CD4-positive, alpha-beta memory T cell (primary cell): ENCODE measurements at places on chromosomes 16 and 17. TPM values are rescaled to one million over a fixed set of nuclear protein-coding genes. Genes with fewer than 3 reads are reported as not detected.

GRCh38 chr16:24906199-24906808 lies 60.5 kb downstream of the SLC5A11 start:
- DNase-seq, result no peak

DNA sequence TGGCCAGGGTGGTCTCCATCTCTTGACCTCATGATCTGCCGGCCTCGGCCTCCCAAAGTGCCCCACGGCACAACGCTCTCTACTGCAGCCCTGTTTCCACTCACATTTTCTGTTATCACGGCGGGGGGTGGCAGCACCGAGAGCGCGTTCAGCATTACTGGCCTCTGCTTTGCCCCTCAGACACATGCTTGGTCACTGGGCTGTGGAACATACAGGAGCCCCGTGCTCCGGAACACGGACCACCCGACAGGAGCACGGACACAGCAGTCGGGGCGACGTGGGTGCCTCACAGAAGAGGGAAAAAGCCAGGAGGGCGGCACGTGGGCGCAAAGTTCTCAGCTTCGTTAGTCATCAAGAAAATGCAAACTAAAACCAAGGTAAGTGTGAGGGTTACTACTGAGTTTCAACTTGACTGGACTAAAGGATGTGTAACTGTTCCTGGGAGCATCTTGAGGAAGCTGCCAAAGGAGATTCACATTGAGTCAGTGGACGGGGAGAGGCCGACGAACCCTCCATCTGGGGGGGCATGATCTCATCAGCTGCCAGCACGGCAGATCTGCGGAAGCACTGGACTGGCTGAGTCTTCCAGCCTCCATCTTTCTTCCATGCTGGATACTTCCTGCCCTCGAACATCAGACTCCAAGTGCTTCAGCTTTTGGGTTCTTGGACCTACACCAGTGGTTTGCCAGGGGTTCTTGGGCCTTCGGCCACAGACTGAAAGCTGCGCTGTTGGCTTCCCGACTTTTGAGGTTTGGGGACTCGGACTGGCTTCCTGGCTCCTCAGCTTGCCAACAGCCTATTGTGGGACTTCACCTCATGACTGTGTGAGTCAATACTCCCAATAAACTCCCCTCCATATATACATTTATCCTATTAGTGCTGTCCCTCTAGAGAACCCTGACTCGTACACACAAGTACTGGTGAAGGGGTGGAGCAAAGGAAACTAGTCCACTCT lies 106.8 kb downstream of the ZNF778 start:
- DNase-seq, result no peak

- DNase-seq, result no peak
Observed at GRCh38 chr17:43745541-43745940, 13.1 kb downstream of the SOST start.

- DNase-seq, result peak; percentile 5
Observed at GRCh38 chr16:56013962-56014552, 138.9 kb upstream of the CES5A start.

DNA sequence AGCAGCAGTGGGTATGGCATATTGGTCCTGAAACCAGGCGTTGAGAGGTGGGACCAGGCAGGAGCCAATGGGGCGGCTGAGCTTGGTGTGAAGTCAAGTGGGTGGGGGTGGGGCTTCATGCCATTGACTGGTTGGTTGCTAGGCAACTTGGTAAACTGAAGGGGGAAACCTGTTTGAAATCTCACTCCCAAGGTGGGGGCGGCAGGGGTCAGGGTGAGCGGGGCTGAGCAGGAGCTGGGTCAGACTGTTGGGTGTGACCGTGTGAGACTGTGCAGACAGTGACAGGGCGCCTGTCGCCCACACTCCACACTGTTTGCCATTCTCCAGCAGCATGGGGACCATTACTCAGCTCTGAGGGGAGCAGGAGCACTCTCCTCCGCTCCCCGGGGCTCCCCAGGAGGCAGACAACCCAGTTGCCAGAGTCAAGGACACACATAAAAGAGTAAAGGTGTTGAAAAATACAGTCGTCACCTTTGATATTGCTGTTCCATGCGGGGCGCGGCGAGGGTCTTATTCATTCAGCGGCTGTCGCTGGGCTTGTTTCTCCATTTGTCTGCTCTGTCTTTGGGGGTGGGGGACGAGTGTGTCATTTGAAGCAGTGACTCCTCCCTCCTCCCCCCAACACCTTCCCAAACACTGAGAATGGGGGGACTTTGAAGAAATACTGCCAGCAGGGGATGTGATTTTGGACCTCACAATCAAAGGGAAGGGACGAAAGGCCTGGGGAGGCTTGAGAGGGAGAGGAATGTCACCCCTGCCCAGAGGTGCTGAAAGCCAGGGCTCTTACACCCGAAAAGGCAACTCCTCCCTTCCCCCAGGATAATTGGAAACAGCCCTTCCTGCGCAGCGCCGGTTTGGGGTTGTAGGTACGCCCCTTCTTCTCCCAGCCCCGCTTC lies 1.2 kb upstream of the EFNB3 start:
- no peak for DNase-seq

- DNase-seq, result no peak
Observed at GRCh38 chr16:1354815-1355540, 3.2 kb downstream of the GNPTG start.

- no peak for DNase-seq
Observed at GRCh38 chr17:70871180-70871818, 702.0 kb downstream of the KCNJ2 start.

DNA sequence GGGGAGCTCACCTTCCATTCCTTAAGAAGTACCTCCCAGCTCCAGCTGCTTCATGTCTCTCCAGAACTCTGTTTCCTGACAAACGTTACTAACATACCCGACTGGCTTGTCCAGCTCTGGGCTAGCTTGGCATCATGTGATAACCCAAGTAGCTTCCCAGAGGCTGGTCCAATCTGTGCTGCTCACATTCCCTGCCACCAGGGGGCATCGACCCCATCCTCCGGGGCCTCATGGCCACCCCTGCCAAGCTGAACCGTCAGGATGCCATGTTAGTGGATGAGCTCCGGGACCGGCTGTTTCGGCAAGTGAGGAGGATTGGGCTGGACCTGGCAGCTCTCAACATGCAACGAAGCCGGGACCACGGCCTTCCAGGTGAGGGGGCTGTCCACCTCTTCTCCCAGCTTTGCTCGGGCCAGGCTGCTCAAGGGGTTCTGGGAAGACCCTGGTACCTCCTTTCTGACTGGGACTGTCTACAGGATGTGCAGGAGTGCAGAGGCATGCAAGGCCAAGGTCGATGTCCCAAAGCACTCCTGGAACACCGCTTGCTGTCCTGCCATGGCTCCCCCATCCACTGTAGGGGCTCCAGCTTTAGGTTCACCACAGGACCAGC lies 7.6 kb downstream of the EPX start:
- peak; percentile 44 for DNase-seq

DNA sequence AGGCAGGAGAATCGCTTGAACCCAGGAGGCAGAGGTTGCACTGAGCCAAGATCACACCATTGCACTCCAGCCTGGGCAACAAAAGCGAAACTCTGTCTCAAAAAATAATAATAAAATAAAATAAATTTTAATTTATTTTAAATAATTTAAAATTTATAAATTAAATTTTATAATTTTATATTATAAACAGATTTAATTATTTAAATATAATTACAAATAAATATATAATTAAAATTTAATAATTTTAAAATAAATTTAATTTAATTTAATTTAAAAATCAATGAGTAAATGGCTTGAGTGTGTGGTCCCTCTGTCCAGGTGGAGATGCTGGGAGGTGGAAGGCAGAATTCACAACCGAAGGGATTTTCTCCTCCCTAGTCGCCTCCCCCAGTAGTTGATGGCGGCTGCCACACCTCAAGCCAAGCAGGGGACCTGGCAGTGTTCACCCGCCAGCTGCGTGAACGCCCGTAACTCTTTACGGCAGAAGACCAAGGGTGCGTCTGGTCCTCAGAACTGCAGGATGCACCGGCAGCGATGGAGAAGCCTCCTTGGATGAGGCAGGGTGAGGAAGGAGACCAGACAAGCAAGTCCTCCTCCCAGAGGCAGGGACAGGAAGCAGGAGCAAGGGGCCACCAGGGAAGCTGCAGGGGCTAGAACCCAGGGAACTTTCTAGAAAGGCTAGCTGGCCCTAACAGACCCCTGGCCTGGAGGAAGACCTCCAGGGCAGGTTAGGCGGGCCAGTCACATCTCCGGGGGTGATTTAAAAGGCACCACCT lies 22.9 kb upstream of the KRT17 start:
- no peak for DNase-seq

GRCh38 chr17:50451943-50452629 lies 16.6 kb downstream of the CHAD start:
- no peak for DNase-seq

DNA sequence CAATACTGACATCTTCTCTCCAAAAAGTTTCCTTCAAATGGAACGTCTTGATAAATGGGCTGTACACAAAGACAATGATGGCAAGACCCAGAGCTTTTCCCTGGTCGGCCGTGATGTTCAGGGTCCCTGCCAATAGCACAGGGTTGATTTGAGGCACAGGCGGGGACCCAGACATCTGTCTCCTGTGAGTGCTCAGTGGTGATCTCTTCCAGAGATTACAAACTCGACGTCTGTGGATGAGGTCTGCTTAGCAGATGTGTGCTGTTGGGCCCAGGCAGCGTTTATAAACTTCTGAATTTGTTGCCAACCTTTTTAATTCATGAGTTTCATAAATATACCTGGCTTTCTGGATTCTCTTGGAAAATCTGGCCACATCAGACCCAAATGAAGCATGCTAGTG lies 14.9 kb downstream of the CPPED1 start:
- DNase-seq, result no peak

GRCh38 chr17:49566668-49567071 lies 9.0 kb upstream of the NXPH3 start:
- DNase-seq, result no peak

DNA sequence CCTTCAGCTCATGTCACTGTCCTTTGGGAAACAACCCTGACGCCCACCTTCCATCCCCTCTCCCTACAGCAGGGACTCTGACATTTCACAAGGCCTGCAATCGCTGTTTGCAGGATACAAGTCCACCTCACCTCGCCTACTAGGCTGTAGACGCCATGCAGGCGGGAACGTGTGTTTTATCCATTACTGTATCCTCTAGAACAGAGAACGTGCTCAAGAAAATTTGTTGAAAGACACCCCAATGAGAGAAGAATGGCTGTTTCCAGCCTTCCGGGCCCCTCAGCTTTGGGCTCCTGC lies 1.5 kb upstream of the TTYH2 start:
- peak; percentile 12 for DNase-seq

DNA sequence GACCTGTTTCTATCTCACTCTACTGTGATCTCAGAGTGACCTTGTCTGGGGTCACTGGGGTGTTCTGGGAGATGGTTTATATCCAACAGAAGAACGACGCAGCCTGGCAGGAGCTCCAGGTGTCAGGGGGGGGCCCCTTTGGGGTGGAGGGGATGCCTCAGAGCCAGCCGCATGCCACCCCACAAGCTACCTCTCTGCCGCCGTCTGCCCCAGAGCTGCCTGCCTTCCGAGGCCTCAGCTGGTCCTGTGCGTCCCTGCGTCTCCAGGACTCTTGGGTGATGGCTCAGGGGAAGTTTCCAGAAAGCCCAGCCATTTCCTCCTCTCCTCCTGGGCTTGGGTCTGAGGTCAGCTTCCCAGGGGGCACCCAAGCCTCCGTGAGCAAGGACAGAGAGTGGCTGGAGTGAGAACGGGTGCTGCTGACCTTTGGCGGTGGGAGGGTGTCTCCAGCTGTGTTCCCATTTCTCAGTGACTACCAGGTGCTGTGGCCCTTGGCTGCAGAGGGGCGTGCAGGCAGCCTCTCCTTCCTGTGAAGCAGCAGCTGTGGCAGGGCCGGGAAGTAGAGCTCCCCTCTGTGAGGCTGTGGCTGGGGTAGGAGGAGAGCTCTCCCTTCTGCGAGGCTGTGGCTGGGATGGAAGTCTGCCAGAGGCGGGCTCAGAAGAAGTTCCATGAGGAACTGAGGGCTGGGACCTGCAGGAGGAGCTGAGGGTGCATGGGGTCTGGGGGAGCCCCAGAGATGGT lies 19.8 kb downstream of the JPH3 start:
- no peak for DNase-seq

DNA sequence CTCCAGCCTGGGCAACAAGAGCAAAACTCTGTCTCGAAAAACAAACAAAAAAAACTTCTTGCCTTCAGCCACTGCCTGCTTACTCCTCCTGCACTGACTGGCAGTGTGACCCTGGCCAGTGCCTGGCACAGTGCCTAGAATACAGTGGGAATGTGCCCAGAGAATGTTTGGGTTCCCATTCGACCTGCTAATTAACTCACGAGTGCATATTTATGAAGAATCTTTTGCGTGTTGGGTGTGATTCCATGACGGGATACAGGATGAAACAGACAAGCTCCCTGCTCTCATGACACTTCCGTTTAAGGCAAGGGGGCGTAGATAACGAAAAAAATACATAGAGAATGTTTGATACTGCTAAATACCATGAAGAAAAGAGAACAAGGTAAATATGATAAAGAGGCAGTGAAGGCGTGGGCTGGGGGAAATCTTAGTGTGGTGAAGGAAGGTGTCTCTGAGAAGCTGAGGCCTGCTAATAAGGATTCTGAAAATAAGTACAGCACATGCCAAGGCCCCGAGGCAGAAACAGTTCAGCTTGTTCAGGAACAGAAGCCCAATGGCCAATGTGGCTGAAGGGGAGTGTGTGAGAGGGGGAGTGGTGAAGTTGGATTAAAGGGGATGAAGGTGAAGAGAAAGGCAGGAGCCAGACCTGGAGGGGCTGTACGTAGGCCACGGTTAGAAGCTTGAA lies 4.3 kb downstream of the ABI3 start:
- DNase-seq, result no peak

GRCh38 chr17:59907467-59907866 lies 14.5 kb downstream of the RPS6KB1 start:
- no peak for DNase-seq

GRCh38 chr16:81279392-81279791 lies 35.4 kb upstream of the GAN start:
- DNase-seq, result no peak

DNA sequence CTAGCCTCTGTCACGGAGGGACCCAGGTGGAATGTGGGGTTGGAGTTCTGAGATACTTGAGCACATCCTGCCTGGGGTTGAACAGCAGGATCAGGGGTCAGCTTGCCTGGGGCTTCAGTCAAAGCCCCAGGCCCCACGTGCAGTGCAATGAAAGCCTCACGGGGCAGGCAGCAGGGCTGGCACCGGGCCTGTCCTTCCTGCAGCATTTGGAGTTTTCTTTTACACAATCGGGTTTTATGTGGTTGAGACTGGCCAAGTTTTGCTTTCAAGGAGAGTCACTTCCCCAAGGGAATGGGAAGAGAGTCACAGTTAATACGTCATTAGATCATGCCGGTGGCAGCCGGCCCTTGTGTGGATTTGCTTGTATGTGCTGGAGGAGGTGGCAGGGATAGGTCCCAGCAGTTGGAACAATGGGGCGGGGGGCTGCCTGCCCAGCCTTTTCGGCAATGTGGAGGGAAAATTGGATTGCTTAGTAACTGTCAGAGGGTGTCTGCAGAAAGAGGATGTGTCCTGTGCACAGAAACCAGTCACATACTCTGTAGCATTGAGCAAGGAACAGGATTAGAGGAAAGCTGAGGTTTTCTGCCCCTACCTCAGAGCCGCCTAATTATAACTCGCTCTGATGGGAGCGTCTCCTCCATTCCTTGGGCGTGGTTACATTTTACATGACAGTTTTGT lies 4.5 kb downstream of the RMI2 start:
- no peak for DNase-seq

The MRPL38 gene
- polyA plus RNA-seq, result 59.1 TPM

The SDR42E2 gene
- polyA plus RNA-seq, result 0.88 TPM

The MRC2 gene
- not detected for polyA plus RNA-seq

The CCL1 gene
- polyA plus RNA-seq, result not detected
